ENCODE measurements at places on chromosomes 7 and 10.

GRCh38 chr10:132685101-132685891, 100.7 kb downstream of the NKX6-2 start:
- no peak for DNase-seq

GRCh38 chr7:116698930-116699721, 27.1 kb downstream of the MET start:
- DNase-seq, result no peak

GRCh38 chr10:101997803-101998202, 58.2 kb downstream of the ARMH3 start:
- DNase-seq, result no peak

DNA sequence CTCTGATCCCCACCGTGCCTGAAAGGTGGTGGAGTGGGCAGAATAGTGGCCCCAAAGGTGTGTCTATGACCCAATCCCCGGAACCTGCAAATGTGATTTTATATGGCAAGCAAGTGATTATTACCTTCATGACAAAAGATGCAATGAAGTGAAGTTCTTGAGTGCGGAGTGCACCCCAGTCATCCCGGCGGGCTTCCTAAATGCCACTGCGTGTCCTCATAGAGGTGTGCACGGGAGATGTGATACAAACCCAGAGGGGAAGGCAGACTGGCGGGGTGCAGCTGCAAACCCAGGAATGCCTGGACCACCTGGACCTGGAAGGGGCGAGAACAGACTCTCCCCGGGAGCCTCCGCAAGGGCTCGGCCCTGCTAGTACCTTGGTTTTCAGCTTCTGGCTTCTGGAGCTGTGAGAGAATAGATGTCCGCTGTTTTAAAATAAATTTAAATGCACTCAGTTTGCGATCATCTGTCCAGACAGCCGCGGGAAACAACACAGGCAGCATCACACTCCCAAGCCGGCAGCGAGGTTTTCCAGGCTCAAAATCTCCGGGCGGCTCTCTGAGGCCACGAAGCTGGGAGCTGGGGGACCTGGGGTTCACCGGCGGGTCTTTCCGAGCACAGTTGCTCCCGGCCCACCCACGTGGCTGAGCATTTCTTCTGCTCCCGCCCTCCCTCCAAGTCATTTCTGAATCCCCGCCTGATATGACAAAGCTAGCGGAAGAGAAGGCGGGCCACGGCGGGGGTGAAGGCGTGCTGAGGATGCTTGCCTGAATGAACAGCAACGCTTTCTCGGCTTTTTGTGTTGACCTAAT, 50.4 kb upstream of the EBF3 start:
- no peak for DNase-seq

- DNase-seq, result no peak
Observed at GRCh38 chr10:91295346-91295745, 74.9 kb downstream of the PCGF5 start.

DNA sequence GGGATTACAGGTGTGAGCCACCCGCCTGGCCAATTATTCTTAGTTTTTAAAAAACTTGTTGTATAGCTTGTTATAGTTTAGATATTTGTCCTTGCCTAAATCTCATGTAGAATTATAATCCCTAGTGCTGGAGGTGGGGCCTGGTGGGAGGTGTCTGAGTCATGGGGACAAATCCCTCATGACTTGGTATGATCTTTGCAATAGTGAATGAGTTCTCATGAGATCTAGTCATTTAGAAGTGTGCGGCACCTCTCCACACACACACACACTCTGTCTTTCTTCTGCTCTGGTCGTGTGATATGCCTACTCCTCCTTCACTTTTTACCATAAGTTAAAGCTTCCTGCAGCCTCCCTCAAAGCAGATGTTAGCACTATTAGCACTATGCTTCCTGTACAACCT, 37.2 kb downstream of the FAM149B1 start:
- no peak for DNase-seq
